Hippocampal formation (tissue), 2 donors: ENCODE measurements at places on chromosomes 11 and 22.
A peak's percentile ranks its signal among the peaks of the same experiment; 100 is the strongest.

- peak; percentile 6 for DNase-seq
These were observed 57.3 kb downstream of the TP53I11 start for GRCh38 chr11:44893308-44893822.

DNA sequence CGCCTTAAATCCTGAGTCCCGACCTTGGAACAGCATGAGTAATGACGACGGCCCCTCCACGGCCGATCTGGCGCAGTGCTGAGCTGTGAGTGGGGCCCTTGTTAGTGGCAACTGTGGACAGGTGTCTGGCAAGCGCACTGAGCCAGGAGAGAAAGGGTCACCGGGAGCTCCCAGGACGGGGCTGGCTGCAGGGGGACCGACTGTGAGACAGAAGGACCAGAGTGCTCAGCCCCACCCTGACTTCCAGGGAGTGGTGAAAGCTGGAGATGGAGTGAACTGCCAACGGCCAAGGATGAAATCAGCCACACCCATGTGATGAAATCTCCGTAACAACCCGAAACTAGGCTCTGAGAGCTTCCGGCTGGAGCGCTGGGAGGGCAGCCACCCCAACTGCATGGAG is 228.6 kb downstream of the BRD1 start:
- no peak for DNase-seq

DNA sequence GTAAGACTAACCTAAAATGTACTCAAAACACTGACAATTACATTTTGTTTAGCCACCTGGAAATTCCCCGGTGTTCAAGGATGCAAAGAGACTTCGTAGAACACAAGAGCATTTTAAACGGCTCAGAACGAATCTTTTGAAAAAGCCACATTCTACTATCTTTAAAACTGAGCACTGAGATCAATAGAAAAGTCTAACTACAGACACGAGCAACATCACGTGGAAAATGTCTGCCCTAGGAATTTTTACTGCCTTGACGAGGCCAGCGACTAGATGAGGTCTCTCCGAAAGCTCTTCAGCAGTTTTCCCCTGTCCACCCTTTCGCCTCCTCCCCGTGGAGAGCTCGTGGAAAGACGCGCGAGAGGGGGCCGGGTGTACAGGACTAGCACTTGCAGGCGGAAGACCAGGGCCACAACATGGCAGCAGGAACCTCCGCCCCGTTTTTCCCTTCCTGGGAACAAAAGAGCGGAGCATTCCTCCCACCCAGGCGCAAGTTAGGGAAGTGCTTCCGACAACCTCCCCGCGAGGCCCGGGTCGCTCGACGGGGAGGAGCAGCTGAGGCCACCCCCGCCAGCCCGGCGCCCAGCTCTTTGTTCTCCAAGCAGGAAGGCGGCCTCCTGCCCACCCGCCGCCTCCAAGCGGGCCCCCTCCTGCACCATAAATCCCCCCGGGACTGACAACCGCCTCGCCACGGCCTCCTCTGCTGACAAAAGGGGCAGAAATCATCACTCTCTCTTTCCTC is 1.1 kb downstream of the EIF4G2 start:
- peak; percentile 68 for DNase-seq

GRCh38 chr22:50506611-50507420 is 686 bp downstream of the LMF2 start:
- DNase-seq, result no peak

- no peak for DNase-seq
These were observed 3.6 kb upstream of the LMO1 start for GRCh38 chr11:8267280-8267679.

GRCh38 chr11:119320776-119321524 is 4.0 kb upstream of the MCAM start:
- DNase-seq, result peak; percentile 35

DNA sequence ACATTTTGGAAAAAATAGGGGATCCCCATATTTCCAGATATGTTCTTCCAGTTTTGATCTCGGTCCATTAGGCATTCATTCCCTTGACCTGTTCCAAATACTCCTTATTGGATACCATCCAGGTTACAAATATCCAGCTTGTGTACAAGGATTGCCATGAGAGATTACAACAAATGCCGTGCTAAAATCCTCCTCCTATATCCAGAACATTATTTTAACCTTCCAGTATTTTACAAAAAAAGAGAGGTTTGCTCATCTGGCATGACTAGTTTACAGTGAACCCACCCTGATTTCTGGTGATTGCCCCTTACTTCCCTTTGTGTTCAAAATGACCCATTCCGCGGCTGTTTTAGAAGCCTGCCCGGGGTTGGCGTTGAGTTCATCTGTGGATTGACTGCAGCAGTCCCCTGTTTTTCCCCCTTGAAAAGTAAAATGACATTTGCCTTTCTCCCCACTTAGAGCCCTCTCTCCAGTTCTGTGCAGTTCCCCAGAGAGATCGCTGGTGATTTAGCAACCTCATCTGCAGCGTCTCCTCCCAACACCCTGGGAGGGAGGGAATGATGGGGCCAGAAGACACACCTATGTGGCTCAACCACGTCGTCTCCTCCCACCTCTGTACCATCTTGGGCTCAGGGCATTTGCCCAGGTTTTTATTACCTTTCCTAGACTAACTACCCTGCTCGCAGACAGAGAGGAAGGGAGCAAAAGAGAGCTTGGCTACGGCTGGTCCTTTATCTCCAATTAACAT is 73.6 kb downstream of the DSCAML1 start:
- DNase-seq, result no peak
